ENCODE measurements at places on chromosomes 6 and 20. TPM values are rescaled to one million over a fixed set of nuclear protein-coding genes. Genes with fewer than 3 reads are reported as not detected.

GRCh38 chr20:60100780-60101179 lies 142.6 kb downstream of the CDH26 start:
- no peak for DNase-seq

DNA sequence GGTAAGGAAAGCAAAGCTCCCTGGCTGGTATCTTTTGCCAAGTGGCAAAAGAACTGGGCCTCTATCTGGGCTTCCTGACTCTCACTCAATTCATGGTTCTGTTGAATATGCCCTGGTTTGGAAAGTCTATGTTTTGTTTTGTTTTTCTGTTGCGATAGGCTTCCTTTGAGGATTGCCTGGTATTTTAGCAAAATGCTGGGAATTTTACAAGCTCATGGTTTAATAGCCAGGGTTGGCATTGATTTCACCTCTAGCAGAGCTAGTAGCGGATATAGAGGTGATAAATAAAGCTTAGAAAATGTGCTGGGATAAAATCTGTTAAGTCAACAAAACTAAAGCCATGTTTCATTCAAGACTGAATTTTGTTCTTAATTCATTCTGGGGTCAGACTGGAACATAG lies 109.9 kb downstream of the RNF144B start:
- DNase-seq = no peak

DNA sequence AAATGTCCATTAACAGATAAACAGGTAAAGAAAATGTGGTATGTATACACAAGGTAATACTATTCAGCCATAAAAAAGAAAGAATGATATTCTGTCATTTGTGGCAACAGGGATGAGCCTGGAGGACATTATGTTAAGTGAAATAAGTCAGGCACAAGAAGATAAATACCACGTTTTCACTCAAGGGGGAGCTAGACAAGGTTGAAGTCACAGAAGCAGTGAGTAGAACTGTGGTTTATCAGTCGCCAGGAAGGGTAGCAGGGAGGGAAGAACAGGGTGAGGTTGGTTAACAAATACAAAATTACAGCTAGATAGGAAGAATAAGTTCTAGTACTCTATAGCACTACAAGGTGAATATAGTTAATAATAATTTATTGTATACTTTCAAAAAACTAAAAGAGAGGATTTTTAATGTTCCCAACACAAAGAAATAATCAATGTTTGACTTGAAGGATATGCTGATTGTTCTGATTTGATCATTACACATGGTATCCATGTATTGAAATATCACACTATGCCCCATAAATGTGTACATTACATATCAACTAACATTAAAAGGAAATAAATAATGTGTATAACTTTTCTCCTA lies 21.1 kb downstream of the RTN4IP1 start:
- DNase-seq = no peak

- DNase-seq = no peak
Observed at GRCh38 chr6:41536795-41537758, 9.1 kb upstream of the FOXP4 start.

DNA sequence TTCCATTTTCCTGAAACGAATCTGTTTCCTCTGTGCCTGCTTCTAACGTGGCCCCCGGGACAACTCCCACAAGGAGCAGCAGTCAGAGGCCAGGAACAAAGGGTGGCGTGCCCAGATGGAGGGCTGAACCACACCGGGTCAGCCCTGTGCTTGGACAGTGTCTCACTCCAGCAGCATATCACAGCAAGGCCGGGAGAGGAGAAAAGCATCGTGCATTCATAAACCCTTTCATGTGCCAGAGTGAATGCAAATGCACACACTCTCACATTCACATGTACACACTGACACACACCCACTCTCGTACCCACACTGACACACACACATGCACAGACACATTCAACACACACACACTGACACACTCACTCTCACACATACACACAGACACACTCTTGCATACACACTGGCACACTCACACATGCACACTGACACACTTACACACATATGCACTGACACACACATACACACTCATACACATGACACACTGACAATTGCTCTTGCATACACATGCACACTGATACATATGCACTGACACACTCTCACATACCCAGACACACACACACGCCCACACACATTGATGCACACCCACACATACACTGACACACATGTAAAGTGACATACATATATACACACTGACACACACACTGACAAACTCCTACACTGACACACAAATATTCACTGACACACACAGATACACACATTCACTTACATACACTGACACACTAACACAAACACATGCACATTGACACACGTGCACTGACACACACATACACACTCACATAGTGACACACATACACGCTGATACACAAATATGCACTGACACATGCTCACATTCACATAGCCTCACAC lies 237.0 kb downstream of the LRFN2 start:
- DNase-seq = no peak

- no peak for DNase-seq
Observed at GRCh38 chr6:158653577-158654354, 3.9 kb downstream of the SYTL3 start.

DNA sequence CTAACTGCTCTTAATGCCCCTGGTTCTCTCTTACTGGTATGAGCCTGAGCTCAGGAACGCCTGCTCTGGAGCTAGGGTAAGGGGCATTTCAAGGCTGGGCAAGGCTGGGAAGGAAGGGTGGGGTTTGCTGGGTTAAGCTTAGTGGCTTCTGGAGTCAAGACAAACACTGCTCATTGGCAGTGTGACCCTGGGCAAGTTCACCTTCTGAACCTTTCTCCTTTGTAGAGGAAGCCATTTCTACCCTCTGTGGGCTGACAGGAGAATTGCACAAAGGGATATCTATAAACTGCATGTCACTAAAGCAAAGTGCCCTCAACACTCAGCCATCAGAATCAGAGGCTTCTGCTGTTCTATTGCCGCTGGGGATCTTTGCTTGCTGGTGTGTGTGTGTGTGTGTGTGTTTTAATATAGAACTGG lies 20.3 kb upstream of the LRRN4 start:
- DNase-seq = no peak

GRCh38 chr6:149766156-149766769 lies 16.7 kb downstream of the PCMT1 start:
- no peak for DNase-seq

GRCh38 chr6:6663421-6664135 lies 75.1 kb downstream of the LY86 start:
- DNase-seq = no peak

GRCh38 chr20:33733654-33734576 lies 2.1 kb downstream of the ZNF341 start:
- DNase-seq = no peak

TDRD6 gene
- 1.2 TPM for total RNA-seq

LAMA2 gene
- total RNA-seq = 126 TPM

POM121L2 gene
- total RNA-seq = not detected

CDSN gene
- not detected for total RNA-seq

DAAM2 gene
- total RNA-seq = 95.6 TPM

SHLD1 gene
- 6.2 TPM for total RNA-seq

SLC22A1 gene
- total RNA-seq = 0.59 TPM

KIF13A gene
- total RNA-seq = 47.8 TPM

MACROD2 gene
- total RNA-seq = 25.8 TPM

CDK5RAP1 gene
- 45.3 TPM for total RNA-seq
